GM12892 (cell line): ENCODE measurements at places on chromosomes 3 and 15.

DNA sequence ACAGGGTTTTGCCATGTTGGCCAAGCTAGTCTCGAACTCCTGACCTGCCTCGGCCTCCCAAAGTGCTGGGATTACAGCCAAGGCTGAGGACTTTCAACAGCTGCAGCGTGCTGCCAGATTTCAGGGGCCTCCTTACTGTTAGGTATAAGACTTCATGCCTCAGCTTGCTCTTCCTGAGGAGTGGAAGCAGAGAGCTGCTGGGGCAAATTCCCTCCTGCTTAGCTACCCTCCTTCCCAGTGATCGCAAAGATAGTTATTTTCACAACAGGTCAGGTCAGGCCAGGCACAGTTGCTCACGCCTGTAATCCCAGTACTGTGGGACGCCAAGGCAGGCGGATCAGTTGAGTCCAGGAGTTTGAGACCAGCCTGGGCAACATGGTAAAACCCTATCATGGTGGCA lies 2.6 kb upstream of the CPNE9 start:
- no peak for DNase-seq

- no peak for DNase-seq
Measured at GRCh38 chr3:173044998-173045397, 96.0 kb downstream of the SPATA16 start.

- DNase-seq: no peak
Measured at GRCh38 chr3:139299261-139300132, 44.3 kb upstream of the MRPS22 start.

GRCh38 chr3:37511463-37511920 lies 337.1 kb upstream of the LRRFIP2 start:
- no peak for DNase-seq

GRCh38 chr3:62154457-62155148 lies 218.7 kb downstream of the FEZF2 start:
- DNase-seq: no peak

GRCh38 chr3:111577798-111578685 lies 17.1 kb downstream of the ZBED2 start:
- no peak for DNase-seq

DNA sequence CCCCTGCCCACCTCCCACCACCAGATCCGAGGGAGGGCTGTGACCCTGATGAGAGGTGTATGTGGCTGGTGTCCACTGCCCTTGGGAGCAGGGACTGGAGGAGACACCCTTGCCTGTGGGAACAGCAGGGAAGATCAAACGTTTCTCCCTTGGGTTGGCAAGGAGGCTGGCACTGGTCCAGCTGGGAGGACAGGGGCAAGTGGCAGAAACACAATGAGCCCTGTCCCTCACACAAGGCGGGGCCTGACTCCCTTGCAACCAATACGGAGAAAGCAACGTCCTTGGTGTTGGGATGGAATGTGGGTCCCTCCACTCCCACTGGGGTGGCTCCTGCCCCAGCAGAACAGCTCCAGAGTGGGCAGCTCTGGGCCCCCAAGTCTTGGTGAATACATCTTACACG lies 5.2 kb downstream of the HYAL2 start:
- DNase-seq: no peak

GRCh38 chr3:54837964-54838363 lies 89.9 kb downstream of the LRTM1 start:
- DNase-seq: no peak

DNA sequence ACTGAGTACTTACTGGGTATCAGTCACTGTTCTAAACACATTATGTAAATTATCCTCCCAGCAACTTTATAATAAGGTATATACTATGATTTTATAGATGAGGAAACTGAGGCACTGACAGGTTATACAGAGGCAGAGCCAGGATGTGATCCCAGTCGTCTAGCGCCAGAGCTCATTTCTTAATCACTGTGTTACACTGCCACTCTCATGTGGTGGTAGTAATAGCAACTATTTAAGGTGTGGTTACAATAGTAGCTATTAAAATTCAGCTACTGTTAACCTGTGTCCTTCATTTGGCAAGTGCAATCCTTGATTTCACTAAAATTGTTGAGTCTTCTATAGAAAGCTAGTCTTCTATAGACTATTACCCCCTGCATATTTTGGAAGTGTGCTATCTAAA lies 43.1 kb upstream of the TRPC1 start:
- DNase-seq: no peak

GRCh38 chr15:31353931-31354330 lies 27.3 kb downstream of the KLF13 start:
- DNase-seq: no peak

GRCh38 chr3:111538681-111539083 lies 3.3 kb upstream of the CD96 start:
- no peak for DNase-seq

DNA sequence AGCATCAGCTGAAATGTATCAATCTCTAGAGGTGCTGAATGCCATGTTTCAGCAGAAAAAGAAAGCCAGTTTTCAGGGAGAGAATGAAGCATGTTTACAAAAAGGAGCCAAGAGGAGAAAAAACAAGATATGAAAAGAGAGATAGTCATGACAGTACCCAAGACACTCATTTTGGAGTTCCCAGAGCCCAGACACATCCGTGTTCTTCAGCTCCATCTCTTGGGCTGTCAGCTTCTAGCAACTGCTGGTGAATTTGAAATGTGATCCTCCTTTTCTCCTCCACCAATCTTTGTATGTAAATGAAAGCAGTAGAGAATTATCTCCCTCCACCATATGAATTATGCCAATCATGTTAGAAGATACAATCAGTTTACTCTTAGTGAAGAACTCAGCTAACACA lies 93.0 kb upstream of the SLC25A36 start:
- DNase-seq: no peak

- DNase-seq: no peak
Measured at GRCh38 chr3:62667714-62668113, 207.5 kb downstream of the CADPS start.

DNA sequence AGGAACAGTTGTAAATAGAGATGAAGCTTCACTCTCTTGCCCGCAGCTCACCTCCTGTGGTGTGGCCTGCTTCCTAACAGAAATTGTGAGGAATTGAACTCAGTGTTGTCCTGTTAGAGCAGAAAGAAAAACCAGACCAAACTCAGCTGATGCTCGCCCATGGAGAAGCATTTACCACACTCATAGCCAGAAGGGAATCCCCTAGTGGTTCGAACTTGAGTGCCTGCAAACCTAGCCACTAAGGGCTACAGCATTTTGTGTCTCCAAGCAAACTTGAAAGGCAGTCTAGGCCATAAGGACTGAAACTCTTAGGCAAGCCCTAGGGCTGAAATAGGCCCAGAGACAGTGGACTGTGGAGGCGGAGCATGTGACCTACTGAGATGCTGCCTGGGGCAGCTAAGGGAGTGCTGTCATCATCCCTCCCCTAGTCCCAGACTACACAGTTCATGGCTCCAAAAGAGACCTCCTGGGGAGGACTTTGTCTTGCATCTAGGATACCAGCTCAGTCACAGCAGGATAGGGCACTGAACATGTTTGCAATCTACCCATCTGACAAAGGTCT lies 44.5 kb upstream of the MCTP2 start:
- DNase-seq: no peak

GRCh38 chr3:154178172-154178571 lies 57.0 kb downstream of the ARHGEF26 start:
- DNase-seq: no peak

DNA sequence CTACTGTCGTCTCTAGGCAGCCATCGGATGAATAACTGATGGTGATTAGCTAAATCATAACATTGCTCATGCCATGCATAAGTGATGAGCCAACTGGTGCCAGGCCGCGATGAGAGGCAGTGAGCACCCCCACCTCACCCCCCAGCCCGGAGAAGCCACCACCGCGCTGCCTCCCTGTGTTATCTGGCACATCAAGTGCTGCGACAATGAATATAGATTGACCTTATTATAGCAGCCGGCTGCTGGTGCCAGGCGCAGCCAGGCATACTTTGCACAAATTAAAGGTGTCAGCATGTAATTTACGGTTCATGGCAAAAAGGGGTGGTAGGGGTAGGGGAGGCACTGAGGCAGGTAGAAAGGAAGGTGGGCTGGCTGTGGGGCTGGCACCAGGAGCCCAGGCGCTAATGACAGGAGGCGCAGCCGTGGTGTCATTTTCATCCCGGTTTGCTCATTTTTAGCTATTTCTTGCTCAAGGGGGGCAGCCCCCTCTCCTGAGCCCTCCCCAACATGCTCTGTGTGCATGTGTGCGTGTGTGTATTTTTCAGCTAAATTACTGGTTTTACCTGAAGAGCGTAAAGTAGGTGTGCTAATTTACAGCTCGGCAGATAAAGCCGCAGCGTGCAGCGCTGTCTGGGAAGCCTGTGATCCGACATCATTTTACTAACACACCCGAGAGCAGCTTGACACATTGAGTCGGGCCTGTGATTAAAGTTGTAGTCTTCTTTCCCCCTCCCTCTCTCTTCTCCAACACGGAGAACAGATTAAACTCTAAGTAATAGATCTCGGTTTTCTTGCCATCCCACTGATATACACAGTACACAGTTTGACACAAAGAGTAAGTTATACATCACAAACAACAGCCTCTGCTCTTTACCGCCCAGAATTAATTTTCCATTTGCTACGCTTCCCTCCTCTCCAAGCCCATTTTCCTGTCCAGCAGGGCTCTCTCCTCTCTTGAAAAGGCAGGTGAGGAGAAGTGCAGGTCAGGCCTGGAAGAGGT lies 212.3 kb downstream of the RPLP1 start:
- DNase-seq: no peak

GRCh38 chr3:45486136-45486535 lies 97.8 kb downstream of the LARS2 start:
- DNase-seq: no peak

GRCh38 chr3:114644367-114644766 lies 350.5 kb downstream of the TIGIT start:
- no peak for DNase-seq

DNA sequence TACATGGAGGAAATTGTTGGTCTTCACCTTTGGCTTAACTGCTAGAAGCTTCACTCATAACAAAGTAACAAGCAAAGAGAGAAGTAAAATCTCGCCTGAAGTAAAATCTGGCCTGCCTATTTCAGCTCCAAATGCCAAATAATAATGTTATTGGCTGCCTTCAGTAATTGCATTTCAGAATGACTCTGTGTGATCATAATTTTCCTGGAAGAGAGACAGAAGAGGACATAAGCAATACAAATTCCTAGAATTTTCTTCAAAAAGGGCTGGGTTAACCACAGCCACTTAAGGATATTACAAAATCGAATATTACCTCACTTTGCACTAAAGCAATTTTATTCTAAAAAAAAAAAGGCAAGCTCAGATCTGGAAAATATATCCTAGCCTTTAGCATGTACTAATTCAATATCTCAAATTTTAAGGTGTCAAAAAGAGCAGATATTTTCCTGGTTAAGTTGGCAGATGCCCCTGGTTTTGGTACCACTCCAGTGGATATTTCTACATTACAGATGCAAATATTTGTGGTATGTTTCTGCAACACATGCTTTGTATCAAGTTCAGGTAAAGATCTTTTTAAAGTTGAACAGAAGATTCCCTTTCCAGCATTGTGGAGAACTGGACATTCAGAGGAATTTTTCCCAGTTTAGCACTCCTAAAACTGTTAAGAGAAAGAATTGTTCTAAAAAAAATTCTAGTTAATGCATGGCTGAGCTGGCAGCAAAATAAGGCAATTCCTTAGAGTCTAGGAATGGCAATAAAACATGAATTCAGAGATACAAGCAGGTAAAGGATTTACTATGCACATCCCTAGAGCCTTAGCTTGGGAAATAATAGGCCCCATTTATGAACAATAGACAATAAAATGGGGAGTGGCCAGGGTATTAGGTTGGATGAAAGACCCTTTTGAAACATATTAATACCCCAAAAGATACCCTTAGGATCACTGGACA lies 116.7 kb downstream of the STAC start:
- DNase-seq: no peak

DNA sequence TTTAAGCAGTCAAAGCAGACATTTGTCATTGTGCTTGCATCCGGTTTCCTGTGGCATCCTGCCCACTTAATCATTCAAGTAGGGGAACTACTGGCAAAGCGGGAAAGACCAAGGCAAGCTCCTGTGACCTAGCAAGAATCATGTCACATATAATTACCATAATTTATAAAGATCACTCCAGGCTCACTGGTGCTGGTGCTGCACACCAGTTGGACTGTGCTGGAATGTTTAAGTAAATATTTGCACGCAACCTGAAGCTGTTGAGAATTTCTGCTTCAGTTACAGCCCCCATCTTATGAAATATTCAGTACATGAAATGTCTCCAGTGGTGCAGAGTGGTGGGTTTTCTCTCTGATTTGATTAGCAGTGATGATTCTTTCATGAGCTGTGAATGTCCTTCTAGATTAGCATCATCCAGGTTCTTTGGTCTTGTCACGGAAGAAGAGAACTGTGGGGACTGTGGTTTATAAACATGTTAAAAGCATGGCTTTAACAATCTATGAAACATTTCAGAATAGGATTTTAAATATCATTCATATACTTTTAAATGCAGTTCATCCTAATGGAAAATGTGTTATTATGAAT lies 621.3 kb upstream of the EPHA6 start:
- DNase-seq: no peak

GRCh38 chr15:63928185-63928842 lies 94.6 kb upstream of the HERC1 start:
- no peak for DNase-seq

- DNase-seq: no peak
Measured at GRCh38 chr15:101381671-101382212, 86.7 kb upstream of the SNRPA1 start.

- no peak for DNase-seq
Measured at GRCh38 chr3:127373441-127374085, 85.7 kb upstream of the PRR20G start.

DNA sequence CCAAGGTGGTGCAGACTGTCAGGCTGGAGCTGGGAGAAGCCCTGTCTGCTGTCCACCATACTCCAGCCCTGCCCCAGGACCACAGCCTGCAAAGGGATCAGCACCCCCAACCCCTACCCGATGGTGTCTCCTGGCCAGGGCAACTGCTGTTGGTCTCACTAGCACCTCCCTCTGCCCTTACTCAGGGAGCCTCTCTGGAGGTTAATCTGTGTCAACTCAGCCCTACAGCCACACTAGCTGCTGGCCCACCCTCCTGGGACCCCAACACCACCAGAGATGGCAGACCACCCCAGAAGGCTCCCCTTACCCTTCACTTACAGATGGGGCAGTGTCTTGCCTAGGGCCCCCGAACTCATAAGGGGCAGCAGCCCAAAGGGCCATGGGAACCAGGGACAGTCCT lies 65.2 kb downstream of the TLE3 start:
- no peak for DNase-seq

DNA sequence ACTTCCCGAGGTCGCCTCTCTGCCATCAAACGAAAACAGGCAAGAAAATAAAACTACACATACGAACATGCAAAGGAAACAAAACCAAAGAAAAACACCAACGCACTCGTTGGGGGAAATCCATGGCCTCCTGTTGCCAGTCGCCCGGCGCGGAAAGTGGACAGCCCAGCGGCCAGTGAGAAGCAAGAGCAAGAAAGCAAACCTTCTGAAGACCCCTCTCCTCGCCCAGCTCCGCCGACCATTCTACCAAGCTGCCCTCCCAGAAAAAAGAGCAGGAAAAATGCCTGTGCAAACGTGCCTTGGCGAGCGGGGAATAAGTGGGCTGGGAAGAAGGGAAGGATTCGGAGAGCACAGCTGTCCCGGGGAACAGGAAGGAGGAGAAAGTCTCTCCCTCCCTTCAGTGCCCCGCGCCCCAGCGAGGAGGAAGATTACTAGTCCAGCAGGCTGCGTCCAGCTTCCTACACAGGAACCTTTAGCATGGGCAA lies 802 bp upstream of the NECTIN3 start:
- no peak for DNase-seq

GRCh38 chr15:99615460-99615859 lies 49.7 kb downstream of the MEF2A start:
- no peak for DNase-seq

GRCh38 chr3:43996379-43997301 lies 245.0 kb upstream of the TOPAZ1 start:
- DNase-seq: peak; percentile 32

GRCh38 chr15:85284497-85284896 lies 95.9 kb upstream of the AKAP13 start:
- DNase-seq: no peak
